CD4-positive, alpha-beta T cell treated with Interleukin-12 subunit alpha and Interleukin-12 subunit beta, for 1 hour (primary cell): ENCODE measurements at places on chromosomes 7 and 10.

GRCh38 chr7:8719102-8719501 is 285.7 kb downstream of the NXPH1 start:
- no peak for DNase-seq

DNA sequence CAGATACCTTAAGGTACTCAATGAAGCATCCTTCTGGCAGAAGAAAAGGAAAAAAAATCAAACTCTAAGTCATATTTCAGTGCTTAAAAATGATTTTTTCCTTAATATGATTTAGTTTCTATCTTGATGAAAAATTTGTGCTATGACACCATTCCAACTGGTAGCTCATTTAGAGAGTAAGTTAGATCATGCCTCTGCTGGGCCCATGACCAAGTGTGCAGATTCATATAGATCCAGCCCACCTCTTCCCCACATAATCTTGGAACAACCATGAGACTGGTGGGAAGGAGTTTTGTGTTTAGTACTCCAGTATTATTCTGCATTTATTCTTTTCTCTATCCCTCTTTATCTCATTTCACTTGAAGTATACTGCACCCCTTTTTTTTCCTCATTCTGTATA is 908.3 kb downstream of the KCNMA1 start:
- DNase-seq = no peak

GRCh38 chr7:93992421-93993110 is 11.6 kb downstream of the BET1 start:
- no peak for DNase-seq

GRCh38 chr10:49309691-49310411 is 10.9 kb downstream of the C10orf71 start:
- DNase-seq = peak; percentile 15

DNA sequence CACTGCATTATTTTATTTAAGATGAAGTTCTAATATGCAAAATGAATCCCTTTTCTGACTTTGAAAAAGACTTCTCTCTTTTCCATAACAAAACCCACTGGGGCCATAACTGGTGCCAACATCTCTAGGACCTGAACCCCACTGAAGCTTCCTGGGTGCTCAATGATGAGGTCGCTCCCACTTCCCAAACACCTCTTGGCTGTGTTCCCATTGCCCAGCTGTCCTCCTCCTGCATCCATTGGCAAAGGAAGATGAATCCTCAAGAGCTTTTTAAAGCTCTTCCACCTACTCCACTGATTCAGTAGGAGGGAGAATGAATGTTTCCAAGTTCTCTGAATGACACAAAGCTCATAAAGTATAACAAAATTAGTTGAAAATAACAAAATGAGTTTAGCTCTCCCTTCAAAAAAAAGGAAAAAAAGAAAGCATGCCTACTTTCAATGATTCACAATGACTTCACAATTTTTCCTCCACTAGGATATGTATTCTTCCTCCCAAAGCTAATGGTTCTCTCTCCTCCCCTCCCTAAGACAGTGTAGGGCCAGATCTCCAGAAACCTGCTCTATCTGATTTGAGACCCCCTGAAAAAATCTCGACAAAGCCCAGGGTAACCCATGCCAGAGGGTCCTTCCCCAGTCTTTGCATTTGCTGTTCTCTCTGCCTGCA is 64.8 kb downstream of the SORBS1 start:
- no peak for DNase-seq

- DNase-seq = no peak
Observed at GRCh38 chr10:28219251-28219650, 83.6 kb downstream of the MPP7 start.

- peak; percentile 47 for DNase-seq
Observed at GRCh38 chr10:45421221-45422097, 47.4 kb downstream of the ALOX5 start.

- DNase-seq = no peak
Observed at GRCh38 chr7:5419539-5420066, 4.0 kb downstream of the TNRC18 start.

- DNase-seq = no peak
Observed at GRCh38 chr7:18191862-18192625, 164.4 kb upstream of the PRPS1L1 start.

GRCh38 chr10:90180886-90181691 is 479.7 kb downstream of the KIF20B start:
- DNase-seq = no peak

DNA sequence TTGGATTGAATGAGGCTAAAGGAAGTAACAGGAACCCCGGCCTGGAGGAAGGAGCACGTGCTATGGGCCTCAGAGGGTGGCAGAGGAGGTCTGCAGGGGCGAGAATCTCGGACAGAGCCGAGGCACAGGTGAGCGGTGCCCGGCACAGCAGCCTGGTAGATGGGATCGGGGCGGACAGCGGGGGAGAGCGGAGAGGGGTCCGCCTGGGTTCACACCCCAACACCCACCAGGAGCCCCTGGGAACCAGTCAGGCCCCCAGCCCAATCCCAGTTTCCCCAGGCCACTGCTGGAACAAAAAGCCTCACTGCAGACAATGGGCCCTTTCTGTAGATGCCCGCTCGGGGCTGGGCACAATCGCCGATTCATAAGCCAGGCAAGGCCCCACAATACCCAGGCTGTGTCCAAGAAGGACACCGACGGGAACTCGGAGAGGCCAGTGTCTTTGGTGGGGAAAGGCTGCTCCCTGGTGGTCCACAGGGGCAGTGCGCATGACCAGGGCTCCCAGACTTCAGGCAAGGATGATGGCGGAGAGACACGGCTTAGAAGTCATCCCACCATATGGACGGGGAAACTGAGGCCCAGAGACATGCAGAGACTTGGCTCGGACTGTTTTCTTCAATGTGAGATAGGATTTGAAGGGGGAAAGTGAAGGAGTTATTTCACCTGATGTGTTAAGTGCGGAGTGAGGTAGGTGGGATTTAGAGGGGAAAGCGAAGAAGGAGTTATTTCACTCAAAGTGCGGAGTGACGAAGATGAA is 106.9 kb upstream of the GPR26 start:
- peak; percentile 63 for DNase-seq

- no peak for DNase-seq
Observed at GRCh38 chr10:100174699-100175677, 10.8 kb downstream of the ERLIN1 start.

DNA sequence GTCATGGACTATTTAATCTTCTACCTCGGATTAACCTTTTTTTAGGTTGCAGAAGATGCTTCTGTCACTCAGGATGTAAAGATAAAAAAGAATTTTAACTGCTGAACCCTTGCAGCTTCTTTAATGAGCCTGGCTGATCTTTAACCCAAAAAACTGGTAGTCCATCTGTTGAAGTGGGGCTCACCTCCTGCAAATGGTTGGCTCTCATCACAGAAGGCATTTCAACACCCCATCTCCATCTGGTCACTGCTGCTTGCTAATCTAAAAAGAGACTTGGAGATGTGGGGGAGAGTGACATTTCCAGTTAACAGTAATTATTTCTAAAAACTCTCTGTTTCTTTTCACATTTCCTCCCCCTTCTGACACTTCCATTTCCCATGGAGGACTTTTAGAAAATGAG is 208.6 kb downstream of the LHFPL3 start:
- DNase-seq = no peak

- DNase-seq = no peak
Observed at GRCh38 chr7:104133238-104133637, 74.6 kb downstream of the ORC5 start.

DNA sequence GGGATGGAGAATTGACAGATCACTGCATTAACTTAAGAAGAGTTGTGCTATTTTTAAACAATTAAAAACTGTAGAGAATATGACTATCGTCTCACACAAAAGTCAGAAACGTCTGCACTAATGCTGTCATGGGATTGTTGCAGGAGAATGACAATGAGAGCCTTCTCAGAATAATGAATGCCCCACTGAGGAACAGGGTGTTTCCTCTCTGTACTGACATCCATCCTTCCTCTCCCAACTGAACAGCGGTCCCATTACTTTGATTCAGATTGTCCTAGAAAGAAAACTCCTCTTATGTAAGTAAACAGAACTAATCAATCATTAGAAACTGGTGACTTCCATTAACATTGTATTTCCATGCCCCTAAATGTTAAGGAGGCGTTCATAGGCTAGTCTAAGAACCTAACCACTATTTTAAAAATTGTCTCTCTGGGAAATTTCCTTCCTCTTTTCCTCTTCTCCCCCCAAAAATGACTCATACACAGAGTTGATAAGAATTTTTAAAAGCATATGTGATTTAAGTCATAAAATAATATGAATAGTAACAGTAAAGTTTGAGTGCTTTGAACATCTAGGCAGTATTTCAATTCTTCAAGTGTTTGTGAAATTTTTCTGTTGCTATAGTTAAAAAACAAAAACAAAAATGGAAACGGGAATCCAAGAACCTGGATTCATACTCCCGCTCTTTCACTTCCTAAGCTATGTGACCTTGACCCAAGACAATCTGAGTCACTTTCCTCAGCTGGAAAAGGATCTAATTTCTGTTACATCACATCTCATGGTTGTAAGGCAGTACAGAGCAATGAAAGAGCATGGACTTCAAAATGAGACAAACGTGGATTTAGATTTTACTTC is 12.7 kb upstream of the MACC1 start:
- DNase-seq = no peak

DNA sequence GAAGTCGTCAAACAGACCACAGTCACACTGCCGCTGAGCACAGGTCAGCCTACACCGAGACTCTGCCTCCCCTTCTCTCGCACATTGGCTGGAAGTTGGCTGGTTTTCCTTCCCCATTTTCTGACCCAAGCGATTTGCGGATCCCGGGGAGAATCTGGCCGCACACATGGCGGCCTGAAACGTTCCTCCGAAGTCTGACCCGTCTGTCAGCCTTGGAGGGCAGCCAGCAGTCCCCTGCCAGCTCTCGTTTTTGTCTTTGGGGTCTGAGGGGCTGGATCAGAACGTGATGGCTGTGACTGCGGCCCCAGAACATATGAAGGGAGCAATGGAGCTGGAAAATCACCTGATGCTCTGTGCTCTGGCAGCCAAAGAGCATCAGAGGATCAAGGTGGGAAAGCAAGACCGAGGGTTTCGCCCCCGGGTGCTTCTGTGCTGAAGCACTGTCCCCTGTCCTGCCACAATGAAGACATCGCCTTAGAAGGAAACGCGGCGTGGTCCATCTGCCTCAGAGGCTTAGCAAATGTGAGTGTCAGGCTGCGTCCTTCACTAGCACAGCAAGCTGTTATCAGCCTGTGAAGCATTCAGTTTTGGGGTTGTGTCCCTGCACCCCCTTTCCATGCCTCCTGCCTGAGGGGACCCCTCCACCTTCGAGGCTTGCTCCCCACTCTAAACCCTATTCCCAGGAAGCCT is 119.3 kb upstream of the SHH start:
- no peak for DNase-seq

DNA sequence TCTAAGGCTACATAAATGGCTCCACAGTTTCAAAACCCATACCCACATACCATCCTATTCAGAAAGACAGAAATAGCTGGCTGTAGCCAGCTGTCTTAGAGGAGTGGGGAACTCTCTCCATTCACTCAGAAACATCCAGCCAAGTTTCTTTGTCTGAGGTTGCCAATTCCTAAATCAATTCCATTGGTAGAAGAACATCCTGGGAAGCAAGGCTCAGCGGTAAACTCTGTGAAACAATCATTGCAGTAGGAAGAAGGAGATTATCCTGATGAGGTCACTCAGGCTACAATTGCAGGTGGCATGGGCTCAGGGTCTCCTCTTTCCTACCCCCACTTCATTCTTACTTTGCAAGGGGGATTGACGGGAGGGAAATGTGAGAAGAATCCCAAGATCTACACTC is 154.0 kb downstream of the ETV1 start:
- no peak for DNase-seq

DNA sequence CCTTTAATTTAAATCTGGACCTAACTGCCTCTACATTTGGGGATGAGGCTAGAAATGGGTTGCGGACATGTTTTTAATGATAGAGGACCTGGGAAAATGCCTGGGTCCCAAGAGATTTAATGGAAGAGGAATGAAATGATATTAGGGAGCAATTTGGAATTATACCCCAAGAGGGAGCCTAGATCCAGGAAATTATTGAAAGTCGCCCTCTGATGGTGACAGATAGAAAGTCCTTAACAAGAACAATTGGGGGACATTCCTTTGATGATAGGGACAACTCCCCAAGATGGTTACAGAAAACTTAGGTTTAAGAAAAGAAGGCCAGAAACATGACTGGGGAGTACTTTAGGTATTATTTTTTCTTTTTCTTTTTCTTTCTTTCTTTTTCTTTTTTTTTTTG is 9.5 kb upstream of the TSGA13 start:
- DNase-seq = peak; percentile 23

DNA sequence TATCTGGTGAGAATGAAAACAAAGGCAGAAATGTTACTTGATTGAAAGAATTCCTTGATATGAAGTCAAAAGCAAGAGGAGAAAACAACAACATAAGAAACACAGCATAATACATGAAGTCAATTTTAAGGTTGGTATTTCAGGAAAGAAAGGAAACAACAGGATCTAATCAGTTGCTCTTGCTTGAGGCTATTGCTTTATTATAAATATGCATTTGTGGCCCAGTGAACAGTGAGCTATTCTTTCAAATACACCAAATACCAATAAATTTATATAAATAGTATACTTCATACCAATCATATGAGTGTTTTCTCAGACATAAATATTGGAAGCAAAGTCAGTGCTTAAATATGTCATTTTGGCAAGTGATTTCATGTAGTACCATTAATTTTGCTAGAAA is 806.6 kb downstream of the NXPH1 start:
- no peak for DNase-seq

- DNase-seq = no peak
Observed at GRCh38 chr7:154837622-154838021, 165.3 kb downstream of the PAXIP1 start.

GRCh38 chr10:95572131-95572820 is 11.1 kb upstream of the SORBS1 start:
- DNase-seq = no peak

DNA sequence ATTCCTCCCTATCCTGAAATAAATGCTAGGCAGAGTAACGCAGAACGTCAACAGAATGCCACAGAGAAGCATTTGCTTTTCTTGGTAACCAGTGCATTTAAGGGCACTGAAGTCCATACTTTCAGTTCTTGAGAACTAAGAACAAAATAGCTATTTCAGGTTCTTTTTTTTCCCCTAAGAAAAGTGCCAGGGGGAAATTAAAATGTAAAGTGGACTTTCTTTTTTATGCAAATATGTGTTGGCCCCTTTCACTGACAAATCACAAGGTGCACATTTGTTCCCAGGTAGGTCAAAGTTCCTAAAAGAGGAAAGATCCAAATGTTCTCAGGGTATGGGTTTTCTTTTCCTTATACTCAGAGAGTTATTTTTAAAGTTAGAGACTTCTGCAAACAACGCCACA is 151.5 kb downstream of the HPSE2 start:
- no peak for DNase-seq

DNA sequence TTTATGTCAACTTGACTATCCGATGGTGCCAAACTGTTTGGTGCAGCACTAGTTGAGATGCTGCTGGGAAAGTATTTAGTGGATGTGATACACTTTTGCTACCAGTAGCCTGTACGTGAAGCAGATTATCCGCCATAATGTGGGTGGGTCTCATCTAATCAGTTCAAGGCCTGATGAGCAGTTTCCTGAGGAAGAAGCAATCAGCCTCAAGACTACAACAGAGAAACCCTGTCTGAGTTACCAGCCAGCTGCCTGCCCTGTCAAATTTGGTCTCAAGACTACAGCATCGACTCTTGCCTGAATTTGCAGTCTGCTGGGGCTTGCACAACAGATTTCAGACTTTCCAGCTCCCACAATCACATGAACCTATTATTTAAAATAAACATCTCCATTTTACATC is 10.9 kb upstream of the RBP3 start:
- no peak for DNase-seq

- no peak for DNase-seq
Observed at GRCh38 chr10:6058682-6059475, 3.3 kb downstream of the IL2RA start.
